Ureter (tissue), 1 donor: ENCODE measurements at places on chromosomes 3 and 15. TPM values are rescaled to one million over a fixed set of nuclear protein-coding genes. Genes with fewer than 3 reads are reported as not detected.

The GOLGA8G gene
- total RNA-seq, result not detected

DNA sequence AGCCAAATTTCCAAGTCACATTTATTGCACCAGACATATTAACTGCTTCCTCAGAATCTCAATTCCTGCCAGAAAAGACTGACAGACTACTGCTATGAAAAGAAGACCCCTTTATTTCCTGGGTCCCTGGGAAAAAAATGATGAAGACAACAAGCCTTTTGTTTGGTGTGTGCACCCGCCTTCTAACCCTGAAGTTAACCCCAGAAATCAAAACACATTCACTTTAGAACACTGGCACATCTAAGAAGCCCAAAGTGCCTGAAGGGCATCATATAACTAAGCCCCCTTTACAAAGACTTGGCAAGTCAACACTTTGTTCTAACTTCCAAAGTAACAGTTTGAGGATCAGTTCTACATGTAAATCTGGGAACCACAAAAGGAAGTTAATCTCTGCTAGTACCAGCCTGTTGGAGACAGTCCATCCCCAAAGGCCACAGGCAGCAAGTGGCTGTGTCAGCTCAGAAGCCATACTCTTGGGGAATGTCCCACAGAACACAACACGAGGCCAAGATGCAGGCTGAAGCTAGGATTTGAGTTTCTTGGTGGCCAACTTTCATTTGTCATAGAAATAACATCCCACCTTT lies 16.3 kb upstream of the ATP1B3 start:
- DNase-seq, result no peak

DNA sequence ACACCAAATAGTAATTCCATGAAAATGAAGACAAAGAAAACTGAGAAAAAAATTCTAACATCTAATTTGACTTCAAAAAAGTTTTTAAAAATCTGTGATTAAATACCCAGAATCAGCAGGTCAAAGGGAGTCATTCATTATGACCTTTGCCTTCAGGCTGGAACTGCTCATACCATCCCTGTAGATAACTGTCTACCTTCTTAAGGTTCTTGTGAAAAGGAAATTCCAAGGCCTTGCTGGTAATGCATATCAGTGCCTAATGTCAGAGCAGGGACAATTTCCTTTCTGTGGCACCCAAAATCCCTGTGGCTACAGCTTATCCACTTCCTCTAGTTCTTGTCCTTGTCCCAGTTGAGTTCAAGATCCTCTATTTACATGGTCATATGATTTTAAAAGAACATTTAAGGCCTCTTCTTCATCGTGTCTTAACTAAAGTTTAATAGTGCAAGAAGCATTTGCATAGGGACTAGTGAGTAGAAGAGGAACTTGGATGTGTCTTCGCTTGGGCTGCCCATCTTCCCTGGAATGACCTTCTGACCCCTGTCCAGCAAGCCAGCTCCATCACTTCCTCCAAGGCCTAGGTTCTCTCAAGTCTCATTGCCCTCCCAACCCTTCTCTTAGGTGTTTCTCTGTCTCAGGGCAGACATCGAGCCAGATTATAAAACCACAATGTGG lies 8.7 kb upstream of the PLCL2 start:
- no peak for DNase-seq

DNA sequence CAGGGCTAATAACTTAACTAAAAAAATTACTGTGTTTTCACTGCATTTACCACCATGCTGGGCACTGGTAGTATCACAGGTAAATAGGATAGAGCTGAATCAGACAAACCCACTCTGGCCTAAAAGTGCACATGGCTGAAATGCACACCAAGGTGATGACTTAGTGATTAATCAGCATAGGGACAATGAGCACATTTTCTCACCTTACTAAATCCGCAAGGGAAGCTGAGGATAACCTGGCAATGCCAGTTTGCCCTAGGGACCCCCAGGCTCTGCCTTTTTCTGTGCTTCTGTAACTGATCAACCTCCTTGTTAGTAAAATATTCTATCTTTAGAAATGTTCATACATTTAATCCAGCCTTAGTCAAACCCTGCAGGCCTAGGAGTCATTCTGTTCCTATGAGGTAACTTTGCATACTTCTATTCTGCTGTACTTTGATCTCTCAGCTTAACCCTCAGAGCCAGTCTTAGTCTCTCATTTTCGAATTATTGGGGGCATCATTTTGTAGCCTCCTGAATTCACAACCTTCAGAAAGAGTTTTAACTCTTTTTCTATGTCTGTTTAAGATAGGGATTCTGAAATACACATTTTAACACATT lies 562.9 kb upstream of the KCNMB2 start:
- no peak for DNase-seq

The RLBP1 gene
- total RNA-seq, result not detected

The PCOLCE2 gene
- 14.3 TPM for total RNA-seq

DNA sequence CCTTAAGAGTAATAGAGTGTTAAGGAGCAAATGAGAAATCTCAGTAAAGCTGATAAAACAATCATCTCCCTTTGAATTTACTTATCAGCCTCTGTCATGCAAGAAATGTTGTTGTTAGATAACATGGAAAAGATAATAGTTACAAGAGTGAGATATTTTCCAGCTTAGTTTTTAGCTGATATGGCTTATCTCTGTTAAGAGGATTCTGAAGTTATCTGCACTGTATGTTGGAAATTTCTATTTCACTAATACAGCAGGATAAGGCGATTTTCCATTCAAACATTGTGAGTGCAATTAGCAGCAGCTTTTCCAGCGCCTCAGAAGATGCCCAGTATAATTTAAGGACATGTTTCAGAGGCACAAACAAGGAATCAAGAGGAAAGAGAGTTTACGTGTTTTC lies 262.9 kb downstream of the CNTN6 start:
- DNase-seq, result no peak

DNA sequence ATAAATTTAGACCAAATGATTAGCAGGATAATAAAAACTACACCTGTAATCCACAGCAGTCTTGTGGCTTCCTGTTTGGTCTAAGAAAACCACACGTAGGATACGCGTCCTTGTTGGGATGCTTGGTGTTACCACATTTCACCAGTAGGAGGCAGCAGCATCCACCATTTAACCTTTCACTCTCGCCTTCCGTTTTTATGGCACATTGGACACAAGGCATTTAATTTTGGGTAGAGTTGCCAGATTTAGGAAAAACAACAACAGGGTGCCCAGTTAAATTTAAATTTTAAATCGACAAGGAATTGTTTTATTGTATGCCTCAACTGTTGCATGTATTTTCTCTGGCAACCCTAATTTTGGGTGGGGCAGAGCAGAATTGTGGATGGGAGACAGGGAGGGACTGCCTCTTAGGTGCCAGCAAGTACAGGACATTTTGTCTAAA lies 6.3 kb downstream of the LRRC31 start:
- peak; percentile 79 for DNase-seq

DNA sequence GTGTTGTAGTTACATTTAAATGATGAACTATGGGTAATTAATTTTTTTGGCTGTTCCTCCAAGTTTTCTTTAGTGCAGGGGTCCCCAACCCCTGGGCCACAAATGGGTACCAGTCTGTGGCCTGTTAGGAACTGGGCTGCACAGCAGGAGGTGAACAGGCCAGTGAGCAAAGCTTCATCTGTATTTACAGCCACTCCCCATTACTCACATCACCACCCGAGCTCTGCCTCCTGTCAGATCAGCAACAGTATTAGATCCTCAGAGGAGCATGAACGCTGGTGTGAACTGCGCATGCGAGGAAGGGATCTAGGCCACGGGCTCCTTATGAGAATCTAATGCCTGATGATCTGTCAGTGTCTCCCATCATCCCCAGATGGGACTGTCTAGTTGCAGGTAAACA lies 75.9 kb upstream of the RPL35A start:
- no peak for DNase-seq

The GOLGA6B gene
- 0.36 TPM for total RNA-seq

DNA sequence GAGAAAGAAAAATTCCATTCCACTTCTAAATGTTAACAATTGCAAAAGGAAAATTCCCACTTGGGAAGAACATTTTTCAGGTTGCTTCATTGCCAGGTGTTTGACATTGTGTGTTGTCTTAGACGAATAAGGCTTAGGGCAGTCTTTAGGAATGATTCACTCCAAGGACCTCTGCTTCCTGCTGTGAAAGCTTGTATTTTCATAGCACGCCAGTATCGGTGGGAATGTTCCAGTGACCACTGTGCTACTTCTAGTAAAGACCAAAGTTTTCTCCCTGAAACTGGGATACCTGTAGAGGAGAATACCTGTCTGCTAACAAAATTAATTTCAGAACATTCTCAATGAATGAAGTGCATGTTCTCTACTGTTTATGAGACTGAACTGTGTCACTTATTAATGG lies 64.1 kb downstream of the CDIN1 start:
- DNase-seq, result no peak

GRCh38 chr3:194514626-194515025 lies 27.8 kb upstream of the ATP13A3 start:
- DNase-seq, result no peak

The TNFAIP8L3 gene
- 20.6 TPM for total RNA-seq

GRCh38 chr15:47870956-47871625 lies 153.8 kb downstream of the SEMA6D start:
- DNase-seq, result no peak

GRCh38 chr3:194930377-194931204 lies 244.9 kb downstream of the FAM43A start:
- DNase-seq, result peak; percentile 42

- DNase-seq, result no peak
These were observed 48.8 kb downstream of the ALDH1A2 start for GRCh38 chr15:58016581-58017175.

GRCh38 chr15:60957111-60957510 lies 272.0 kb downstream of the RORA start:
- no peak for DNase-seq

- no peak for DNase-seq
These were observed 12.2 kb upstream of the MEX3B start for GRCh38 chr15:82058026-82058425.

- no peak for DNase-seq
These were observed 1076.6 kb downstream of the IGSF11 start for GRCh38 chr3:117958027-117958426.

GRCh38 chr15:96421178-96421601 lies 90.7 kb downstream of the NR2F2 start:
- DNase-seq, result no peak

- DNase-seq, result no peak
These were observed 819 bp upstream of the PLXNB1 start for GRCh38 chr3:48430708-48431101.

GRCh38 chr15:56244038-56244810 lies 545 bp upstream of the RFX7 start:
- peak; percentile 61 for DNase-seq

DNA sequence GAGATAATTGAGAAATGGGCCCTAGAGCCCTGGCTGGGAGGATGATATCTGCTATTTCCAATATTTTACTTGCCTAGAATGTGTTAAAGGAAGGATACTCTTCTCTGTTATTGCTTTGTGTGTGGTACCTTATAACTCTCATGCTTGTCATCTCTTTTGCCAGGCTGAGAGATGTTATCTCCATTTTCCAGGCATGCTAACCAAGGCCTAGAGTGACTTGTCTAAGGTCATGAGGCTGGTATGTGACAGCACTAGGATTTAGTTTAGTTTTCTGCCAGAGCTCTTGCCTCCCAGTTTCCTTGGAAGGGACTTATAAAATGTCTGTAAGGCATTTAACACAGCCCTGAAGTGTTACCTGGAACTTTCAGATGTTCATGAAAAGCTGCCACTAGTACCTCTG lies 1.4 kb downstream of the CLK3 start:
- no peak for DNase-seq
